ENCODE measurements at places on chromosomes 5 and 9.

GRCh38 chr5:176144508-176144907, 93.7 kb upstream of the SIMC1 start:
- DNase-seq: no peak

GRCh38 chr5:110441035-110441434, 285.4 kb downstream of the TMEM232 start:
- no peak for DNase-seq

DNA sequence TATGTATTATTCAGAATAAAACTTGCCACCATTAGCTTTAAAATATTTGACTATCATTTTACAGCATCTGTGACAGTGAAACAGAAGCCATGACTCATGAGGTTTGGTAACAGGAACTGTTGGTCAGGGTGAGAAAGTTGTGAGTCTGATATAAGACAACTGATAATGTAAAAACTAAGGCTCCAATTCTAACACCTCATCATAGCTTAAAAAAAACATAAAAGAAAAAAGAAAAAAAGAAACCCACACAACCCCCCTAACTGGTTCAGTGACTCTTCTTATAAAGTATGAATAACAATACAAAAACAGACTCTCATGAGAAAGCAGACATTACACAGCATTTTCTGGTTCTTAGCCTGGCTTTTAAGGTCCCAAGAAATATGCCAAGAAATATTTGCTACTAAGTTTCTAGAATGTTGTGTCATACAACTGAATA, 85.8 kb downstream of the MRPS27 start:
- DNase-seq: no peak

DNA sequence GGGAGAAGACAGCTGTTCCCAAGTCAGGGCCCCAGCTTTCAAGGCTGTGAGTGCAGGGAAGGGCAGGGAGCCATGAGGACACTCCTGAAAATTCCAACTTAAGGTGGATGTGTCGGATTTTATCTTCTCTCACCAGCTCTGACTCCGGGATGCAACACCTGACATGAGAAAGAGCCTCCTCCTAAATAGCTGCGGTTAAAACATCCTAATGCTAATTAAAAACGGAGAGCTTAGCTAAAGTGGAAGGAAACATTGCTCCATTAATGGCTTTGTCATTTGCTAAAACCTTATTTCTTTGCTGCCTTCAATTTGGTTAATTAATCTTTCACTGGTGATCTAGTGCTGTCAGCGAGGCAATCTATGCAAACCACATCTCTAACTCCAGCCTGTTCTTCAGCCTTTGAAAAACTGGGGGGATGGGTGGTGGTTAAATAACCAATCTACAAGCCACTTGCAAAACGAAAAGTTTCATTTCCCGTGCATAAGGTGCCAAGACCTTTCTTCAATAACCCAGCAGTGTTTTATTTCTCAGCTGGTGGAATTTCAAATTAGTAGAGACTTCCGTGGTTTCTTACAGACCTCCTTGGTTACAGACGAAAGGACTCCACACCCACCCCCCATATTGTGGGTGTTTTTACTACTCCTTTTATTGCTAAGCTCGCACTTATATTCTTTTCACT, 379.6 kb downstream of the MLLT3 start:
- no peak for DNase-seq

DNA sequence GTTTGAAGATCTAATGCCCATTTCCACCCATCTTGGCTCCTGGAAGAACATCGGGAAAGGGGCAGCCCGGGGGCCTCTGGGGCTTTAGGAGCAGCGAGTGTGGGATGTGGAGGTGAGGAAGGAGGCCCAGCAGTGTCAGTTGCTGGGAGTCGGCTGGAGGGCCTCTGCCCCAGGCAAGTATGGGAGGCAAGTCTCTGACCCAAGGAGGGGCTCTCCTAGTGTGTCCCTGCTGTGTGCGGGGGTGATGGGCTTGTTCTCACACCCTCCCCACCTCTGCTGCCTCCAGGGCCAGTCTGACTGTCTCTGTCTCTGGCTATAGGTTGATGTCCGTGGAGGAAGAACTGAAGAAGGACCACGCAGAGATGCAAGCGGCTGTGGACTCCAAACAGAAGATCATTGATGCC, 129.7 kb downstream of the DAB2IP start:
- no peak for DNase-seq

DNA sequence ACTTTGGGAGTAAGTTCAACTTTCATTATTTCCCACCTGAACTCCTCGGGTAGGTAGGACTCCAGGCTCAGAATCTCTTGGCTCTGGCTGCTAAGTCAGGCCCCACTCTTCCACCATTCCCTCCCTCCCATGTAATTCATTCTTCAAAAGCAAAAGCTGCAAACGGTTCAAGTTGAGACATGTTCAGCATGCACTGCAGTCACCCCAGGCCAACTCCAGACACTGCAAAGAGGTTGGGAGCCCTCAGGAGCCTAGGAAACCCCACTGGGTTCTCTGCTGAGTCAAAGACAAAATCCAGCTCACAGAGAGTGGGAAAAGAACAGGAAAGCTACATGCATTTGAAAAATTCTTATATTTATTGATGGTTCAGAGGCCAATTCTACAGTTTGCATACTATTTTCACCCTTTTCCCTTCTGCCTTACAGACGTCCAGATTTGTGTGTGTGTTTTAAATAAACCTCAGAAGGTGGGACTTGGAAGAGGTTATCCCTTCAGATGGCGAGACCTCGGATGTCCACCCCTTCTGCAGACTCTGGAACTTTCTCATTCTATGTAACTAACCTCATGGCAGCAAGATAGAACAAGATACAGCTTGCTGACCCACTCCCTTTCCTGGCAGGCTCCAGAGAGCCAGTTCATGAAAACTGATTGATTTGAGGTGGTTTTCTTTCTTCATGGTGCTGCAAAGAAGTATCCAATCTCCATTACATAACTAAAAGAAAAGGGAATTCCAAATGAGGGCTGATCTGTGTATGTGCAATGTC, 65.7 kb upstream of the EQTN start:
- DNase-seq: no peak

DNA sequence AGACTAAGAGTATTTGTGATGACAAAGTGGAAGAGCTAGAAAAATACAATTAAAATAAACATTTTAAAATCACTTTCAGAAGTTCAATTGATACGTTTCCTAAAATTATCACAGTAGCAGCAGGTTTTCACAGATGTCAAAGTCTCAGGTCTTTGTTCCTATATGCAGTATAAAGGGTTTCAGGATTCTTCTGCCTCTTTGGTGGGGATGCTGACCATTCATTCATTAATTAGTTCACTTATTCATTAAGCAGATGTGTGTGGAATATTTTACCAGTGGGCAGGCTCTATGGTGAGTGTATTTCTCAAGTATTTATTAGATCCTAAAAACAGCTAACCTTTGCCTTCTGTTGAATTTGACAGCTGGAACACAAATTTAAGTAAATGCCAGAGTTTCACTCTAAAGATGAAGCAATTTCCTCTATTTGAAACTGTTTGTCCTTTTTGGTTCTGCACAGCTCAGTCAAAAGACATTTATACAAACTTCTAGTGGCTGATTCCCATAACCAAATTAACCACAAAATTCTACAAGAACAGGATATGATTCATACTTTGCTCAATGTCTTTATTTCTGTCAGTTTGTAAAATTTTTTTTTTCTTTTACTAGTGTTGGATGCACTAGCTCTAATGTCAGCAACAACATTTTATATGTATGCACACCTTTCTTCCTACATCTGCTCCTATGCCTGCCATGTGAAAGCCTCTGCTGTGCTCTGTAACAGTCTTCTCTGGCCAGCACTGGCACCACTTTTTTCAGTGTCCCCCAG, 75.9 kb upstream of the PRR16 start:
- no peak for DNase-seq

GRCh38 chr9:112078432-112078831, 96.7 kb downstream of the SUSD1 start:
- DNase-seq: no peak

- DNase-seq: no peak
Observed at GRCh38 chr5:14504816-14505215, 76.8 kb upstream of the OTULINL start.

GRCh38 chr5:142316051-142316450, 8.8 kb downstream of the SPRY4 start:
- DNase-seq: peak; percentile 83

- no peak for DNase-seq
Observed at GRCh38 chr5:160315968-160316367, 3.6 kb upstream of the CCNJL start.

GRCh38 chr5:33981408-33982162, 2.9 kb downstream of the SLC45A2 start:
- no peak for DNase-seq

GRCh38 chr5:131000289-131000688, 164.8 kb downstream of the HINT1 start:
- DNase-seq: no peak

DNA sequence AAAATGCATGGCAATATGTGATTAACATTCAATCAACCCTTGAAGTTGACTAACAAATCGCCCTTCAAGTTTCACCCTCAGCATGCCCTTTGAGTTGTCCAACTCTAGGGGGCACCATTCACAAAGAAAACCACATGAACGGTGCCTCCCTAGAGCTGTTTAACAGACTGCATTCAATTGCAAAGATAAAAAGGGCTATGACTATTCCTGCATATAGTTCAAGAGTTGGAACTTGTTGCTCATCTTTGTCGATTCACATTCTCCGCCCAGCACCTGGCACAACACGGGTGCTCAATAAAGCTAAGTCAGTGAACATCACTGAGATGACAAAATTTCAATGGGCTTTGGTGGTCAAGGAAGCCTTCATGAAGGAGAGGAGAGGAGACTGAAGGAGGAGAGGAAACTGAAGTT, 69.6 kb upstream of the SLC30A5 start:
- no peak for DNase-seq

- no peak for DNase-seq
Observed at GRCh38 chr5:109826426-109826825, 136.7 kb downstream of the MAN2A1 start.

DNA sequence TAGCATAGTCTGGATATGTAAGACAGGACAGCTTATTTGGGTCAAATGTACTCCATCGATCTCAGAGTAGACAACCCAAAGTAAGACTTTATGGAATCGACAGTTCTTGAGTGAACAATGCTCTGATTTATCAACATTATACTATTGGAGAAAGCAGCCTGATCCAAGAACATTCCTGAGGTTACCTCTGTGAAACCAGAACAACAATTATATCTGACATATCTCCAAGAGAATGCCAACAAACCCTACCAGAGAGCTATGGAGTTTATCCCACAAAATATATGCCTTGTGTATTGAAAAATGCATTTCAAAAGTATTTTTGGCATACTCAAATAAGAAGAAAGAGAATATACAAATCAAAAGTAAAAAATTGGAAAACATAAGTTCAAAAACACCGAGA, 1985.9 kb downstream of the EFNA5 start:
- no peak for DNase-seq

- DNase-seq: no peak
Observed at GRCh38 chr5:180142021-180142765, 66.8 kb downstream of the RASGEF1C start.

- DNase-seq: peak; percentile 19
Observed at GRCh38 chr5:176629853-176630680, at the start of the genes EIF4E1B and SNCB. Gene EIF4E1B (plus strand): TSS chr5:176630675. CDS start chr5:176642788, 12,113 bp downstream. Gene SNCB (minus strand): TSS chr5:176630534. CDS start chr5:176629654, 880 bp downstream.

DNA sequence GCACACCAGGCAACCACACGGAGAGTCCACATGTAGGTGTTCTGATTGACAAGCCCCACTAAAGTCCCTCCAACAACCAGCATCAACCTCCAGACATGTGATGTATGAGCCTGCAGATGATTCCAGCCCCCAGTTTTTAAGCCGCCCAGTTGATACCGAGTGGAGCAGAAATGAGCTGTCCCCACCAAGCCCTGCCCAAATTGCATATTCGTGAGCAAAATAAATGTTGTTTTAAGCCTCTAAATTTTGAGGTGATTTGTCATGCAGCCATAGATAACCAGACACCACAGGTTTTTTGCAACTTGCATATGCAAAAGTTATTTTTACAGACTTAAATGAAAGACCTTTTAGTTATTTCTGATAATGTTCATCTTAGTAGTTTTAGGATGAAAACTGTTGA, 187.7 kb downstream of the PIK3R1 start:
- no peak for DNase-seq

DNA sequence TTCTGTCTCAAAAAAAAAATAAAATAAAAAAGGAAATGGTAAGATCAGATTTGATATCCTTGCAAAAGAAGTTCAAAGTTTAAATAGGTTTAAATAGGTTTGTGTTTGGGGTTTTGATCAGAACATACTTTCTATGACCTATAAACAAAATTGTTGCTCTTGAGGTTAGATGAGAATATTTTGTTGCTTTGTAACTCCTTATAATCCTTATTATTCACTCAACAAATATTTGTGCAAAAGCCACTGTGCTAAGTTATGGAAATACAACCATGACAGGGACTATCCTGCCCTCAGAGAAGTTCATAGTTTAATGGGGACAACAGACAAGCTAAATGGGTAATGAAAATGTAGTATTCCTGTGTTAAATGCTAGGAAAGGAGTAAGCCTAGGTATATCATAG, 71.5 kb downstream of the INVS start:
- no peak for DNase-seq

DNA sequence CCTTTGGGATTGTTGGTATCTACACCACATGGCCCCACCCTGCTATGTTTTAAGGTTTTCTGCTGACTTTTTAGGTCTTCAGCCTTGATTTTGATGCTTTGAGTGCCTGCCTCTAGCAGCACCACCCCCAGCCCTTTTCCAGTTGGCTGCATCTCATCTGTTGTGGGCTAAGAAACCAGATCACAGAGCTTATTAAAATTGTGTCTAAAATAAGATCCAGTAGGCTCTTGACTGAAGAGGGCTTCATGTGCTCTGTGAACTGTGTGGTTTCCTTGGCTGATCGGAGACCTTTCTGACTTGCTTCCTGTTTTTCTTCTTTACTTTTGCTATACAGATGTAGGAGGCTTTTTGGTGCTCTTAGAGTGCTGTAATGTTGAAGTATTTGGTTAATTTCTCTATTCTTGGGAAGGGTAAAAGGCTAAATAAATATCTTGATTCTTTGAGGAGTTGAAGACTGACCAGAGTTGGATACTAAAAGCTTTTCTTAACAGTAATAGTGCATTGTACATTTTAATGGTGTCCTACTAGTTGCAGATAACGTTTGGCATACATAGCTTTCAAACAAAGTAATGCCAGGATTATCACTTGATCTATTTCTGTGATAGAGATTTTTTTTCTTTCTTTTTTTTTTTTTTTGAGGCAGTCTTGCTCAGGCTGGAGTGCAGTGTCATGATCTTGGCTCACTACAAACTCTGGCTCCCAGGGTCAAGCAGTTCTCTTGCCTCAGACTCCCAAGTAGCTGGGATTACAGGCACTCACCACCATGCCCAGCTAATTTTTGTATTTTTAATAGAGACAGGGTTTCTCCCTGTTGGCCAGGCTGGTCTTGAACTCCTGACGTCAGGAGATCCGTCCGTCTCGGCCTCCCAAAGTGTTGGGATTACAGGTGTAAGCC, 4.5 kb downstream of the UBE2D2 start:
- no peak for DNase-seq

GRCh38 chr5:132102944-132103331, 29.3 kb downstream of the CSF2 start:
- no peak for DNase-seq

- DNase-seq: peak; percentile 27
Observed at GRCh38 chr5:27015758-27016157, 22.6 kb downstream of the CDH9 start.

DNA sequence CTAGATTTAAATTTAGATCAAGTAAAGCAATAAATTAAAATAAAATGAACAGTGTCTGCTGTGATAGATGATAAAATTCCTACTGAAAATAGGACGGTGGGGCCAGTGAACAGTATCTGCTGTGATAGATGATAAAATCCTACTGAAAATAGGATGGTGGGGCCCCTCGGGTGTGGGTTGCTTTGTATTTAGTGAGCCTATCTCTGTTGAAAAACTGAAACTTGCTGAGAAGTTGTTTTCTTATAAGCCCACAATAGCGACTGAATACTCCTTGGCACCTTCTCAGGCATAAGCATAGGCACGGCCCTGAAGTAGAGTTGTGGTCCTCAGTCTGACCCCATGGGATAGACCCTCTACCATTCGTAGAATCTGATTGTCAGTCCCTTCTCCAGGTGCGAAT, 5.7 kb downstream of the SDHA start:
- DNase-seq: no peak
